Stimulated activated CD4-positive, alpha-beta T cell treated with anti-CD3 and anti-CD28 coated beads, Interleukin-4, amount 100 ng/mL, for 24 hours (primary cell): ENCODE measurements at places on chromosomes 7 and 10.

DNA sequence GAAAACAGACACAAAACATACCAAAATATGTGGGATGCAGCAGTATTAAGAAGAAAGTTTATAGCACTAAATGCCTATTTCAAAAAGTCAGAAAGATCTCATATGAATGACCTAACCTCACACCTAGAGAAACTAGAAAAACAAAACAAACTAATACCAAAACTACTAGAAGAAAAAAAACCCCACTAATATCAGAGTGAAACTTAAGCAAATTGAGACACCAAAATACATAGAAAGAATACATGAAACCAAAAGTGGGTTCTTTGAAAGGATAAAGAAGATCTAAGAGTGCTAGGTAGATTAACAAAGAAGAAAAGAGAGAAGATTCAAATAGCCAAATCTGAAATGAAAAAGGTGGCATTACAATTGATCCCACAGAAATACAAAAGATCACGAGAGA is 494.1 kb downstream of the SH2D4B start:
- DNase-seq, result no peak

GRCh38 chr7:73892003-73892999 is 31.3 kb downstream of the TMEM270 start:
- DNase-seq, result no peak

- DNase-seq, result no peak
These were observed 86.8 kb downstream of the SORBS1 start for GRCh38 chr10:95474228-95475002.

- DNase-seq, result no peak
These were observed 314.6 kb downstream of the AUTS2 start for GRCh38 chr7:69912846-69913245.

- DNase-seq, result no peak
These were observed 8.8 kb downstream of the DCLRE1C start for GRCh38 chr10:14945108-14945507.

DNA sequence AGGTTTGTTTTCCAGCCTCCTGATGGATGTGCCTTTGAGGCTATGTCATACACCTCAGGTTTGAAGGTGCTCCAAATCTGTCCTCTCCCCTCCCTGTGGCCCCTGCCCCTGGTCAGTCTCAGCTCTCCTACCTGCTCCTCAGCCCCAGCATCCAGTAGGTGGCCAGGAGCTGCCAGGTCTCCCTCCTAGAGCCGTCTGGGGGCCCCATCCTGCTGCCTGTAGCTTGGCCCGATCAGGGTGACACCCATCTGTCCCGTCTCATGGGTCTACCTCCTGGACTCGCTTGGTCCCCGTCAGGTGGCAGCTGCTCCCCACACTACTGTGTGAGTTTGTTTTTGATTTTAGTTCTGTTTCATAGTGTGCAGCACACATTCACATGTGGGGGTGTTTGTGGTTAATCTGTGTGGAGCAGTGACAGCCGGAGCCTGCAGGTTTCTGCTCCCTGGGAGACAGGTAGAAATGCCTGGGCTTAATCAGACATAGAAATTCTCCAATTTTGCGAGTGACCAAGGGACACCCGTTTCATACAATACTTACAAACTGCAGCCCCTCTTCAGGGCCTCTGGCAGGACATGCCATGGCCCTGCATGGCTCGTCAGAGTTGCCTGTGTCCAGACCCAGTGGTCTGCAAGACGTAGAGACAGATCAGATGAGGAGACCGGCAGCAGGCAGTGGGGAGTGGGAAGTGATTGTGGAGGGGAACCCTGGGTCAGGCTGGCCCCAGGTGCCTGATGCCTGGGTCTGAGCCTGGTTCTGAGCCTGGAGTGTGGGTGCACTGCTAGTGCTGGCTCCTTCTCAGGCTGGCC is 17.1 kb downstream of the ADCY1 start:
- DNase-seq, result no peak

- DNase-seq, result no peak
These were observed 1.0 kb upstream of the ENO4 start for GRCh38 chr10:116848032-116848943.

GRCh38 chr10:88759366-88760101 is at the start of gene LIPN:
Gene LIPN (plus strand): TSS chr10:88760020. CDS start chr10:88761406, 1,386 bp downstream.
- no peak for DNase-seq

GRCh38 chr7:159007996-159008389 is 136.7 kb downstream of the VIPR2 start:
- DNase-seq, result no peak

- DNase-seq, result no peak
These were observed 21.5 kb downstream of the CH25H start for GRCh38 chr10:89185658-89186057.

DNA sequence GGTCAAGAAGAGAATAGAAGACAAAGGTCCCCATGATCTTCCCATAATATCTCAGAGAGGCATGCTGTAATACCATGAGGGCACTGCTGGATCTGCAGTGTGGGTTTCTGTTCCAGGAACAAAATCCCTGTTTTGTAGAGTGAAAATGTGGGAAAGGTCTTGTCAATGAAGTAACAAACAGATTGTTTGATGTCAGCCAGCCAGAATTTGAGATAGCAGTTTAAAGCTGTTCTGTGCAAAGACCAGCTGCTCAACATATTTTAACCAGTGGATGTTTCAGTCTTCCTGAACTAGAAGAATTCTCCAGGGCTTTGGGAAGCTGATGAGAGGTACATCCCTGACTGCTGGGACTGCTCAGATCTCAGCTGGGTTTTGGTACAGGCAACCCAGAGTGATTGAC is 1012.5 kb downstream of the DNAJB9 start:
- DNase-seq, result no peak

DNA sequence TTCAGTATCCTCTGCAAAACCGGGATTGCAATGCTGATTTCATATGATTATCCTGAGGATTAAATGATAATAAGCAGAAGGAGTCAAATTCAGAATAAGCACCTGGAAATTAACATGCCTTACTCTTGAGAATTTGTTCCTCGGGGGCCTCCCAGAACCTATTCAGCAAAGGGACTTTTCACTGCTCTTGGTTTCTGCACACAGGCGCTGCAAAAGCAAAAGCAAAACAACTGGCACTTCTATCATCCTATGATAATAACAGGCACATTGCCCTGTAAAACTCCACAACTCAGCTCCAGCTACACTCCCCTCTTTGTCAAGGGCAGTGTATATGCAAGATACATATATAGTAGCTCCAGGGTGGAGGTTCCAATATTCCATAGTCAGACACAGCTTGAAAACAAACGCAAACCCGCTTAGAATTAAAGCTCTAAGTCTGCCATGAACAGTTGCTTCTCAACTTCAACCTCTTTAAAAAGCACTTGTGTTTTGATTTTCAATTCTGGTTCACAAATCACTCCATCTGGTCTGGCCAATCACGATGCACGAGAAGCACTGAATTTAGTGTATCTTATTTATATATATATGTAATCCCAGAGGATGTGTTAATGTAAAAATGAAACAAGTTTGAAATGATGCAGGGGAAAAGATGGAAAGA is 119.9 kb upstream of the PTER start:
- no peak for DNase-seq

GRCh38 chr7:5457245-5457735 is 33.7 kb upstream of the TNRC18 start:
- no peak for DNase-seq

GRCh38 chr7:16685535-16685934 is 39.6 kb downstream of the BZW2 start:
- no peak for DNase-seq

DNA sequence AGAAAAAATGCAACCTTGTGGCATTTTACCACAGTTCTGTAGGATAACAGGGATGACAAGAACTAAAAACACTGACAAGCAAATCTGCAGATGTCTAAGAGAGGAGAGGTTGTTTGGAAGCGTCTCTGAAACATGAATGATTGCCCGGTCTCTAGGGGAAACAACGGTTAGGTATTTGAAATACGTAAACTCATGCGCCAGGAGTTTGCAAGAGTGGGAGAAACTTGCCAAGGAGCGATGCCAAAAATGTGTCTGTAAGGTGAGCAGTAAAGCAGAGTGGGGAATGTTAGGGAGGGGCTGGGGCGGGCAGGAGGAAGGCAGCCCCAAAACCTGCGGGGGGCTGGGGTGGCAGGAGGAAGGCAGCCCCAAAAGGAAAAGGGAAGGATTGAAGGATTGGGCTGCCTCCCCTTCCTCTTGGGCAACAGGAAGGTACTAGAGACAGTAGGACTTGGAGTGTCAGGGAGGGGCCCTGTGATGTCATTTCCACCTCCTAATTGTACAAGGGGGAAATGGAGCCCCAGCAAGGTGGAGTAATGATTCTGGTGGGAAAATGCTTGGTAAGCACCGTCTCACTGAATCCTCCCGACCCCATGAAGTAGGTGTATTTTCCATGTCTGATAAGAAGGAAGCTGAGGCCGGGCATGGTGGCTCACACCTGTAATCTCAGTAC is 33.2 kb upstream of the PLEKHA1 start:
- no peak for DNase-seq

- DNase-seq, result peak; percentile 10
These were observed 8.3 kb upstream of the SMKR1 start for GRCh38 chr7:129494041-129494440.

- DNase-seq, result no peak
These were observed 565.2 kb downstream of the KCNMA1 start for GRCh38 chr10:77072361-77072835.

DNA sequence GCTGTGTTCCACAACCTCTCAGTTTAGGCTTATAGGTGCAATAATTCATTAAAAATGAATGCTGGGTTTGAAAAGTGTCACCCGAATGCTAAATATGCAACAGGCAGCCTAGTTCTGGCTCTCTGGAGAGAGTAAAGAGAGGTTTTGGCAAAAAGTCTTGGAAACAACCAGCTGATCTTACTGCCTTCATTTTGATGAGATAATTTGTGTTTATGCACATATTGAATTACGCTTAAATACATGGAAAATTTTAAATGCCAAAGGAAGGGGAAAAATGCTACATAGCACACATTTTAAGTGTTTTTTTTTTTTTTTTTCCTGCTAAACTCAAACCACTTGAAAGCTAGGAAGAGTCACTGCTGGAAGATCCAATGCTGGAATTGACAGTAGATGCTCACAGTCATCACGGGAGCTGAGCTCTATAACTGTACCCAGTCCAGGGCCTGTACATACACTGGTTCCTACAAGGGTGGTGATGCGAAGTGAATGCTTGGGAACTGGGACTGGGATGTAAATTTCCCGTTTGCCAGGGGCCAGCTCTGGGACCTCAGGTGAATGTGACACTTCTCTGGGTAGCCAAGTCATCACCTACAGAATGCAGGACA is 151.5 kb downstream of the PFKFB3 start:
- DNase-seq, result no peak

- DNase-seq, result no peak
These were observed 1280.1 kb downstream of the TYW1 start for GRCh38 chr7:68276725-68277124.

GRCh38 chr10:9621216-9621615 is 1396.5 kb upstream of the CELF2 start:
- DNase-seq, result no peak

DNA sequence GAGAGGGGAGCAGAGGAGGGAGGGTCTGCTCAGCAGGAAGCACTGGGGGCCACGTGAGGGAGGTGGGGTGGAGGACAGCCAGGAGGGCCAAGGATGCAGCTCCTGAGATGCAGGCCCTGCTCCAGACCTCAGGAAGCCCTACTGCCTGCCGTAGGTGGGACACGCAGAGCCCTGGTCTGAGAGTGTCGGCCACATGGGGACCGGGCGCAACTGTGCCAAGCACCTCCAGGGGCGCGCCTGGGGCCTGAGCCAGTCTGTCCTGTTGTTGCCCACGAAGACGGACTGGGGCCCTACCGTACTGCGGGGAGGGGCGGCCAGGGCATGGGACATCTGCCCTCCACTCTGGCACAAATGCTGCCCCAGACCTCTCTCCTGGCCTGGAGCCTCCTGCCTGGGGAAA is 31.6 kb downstream of the YKT6 start:
- DNase-seq, result no peak

DNA sequence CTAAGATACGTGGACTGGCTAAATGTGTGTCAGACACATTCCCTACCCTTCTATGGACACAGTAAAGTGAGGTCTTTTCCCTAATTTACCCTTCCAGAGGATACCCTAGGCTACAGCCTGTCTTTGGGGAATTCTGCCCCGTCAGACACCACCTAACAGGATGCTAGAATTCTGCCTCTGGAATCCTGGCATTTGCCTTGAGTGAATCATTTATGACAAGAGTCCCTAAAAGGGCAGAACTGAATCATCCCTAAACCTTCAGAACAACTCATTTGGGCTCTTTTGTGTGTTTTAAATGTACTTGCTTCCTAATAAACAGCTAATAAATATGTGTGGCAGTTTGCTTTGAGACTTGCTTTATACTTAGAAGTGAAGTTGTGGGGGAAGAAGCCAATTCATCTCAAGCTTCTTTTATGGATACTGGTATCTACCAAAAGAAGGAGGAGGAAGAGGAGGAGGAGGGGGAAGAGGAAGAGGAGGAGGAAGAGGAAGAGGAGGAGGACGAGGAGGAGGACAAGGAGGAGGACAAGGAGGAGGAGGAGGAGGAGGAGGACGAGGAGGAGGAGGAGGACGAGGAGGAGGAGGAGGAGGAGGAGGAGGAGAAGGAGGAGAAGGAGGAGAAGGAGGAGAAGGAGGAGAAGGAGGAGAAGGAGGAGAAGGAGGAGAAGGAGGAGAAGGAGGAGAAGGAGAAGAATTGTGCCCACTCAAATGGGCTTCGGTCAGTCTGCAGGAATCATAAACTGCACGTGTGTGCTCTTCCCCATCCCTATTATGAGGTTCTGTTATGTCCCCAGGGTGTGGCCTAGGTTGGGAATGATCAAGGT is 27.1 kb downstream of the PARP12 start:
- DNase-seq, result no peak

DNA sequence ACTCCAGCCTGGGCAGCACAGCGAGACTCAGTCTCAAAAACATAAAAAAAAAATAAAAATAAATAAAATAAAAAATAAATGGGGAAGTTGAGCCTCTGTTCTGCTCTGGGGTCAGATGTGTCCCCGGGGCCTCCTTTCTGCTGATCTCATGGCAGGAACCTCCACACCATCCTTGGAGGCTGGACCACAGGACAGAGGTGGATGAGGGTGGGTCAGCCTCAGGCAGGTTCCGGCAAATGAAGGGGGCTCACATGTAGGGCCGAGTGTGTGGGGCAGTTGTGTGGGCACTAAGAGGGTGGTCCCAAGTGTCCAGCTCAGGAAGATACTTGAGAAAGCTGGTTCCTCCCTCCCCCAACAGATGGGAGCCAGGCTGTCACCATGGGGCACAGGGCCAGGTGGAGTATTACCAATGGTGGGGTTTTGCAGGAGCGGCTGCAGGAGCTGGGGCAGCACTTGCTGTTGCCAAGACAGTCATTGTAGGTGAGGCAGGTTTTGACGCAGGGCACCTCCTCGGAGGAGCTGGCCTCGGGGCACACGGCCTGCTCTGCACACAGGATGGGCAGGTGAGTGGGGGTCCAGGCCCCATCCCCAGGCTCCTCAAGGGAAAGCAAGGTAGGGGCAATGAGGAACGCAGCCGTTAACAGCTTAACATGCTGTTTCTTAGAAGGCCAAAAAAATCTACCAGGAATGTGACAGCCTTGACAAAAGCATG is 13.9 kb upstream of the TBRG4 start:
- DNase-seq, result no peak

- DNase-seq, result no peak
These were observed 140.5 kb downstream of the ARL4A start for GRCh38 chr7:12827920-12828319.
